HFFc6 (cell line): ENCODE measurements at places on chromosomes 12 and 14. TPM values are rescaled to one million over a fixed set of nuclear protein-coding genes. Genes with fewer than 3 reads are reported as not detected.

DNA sequence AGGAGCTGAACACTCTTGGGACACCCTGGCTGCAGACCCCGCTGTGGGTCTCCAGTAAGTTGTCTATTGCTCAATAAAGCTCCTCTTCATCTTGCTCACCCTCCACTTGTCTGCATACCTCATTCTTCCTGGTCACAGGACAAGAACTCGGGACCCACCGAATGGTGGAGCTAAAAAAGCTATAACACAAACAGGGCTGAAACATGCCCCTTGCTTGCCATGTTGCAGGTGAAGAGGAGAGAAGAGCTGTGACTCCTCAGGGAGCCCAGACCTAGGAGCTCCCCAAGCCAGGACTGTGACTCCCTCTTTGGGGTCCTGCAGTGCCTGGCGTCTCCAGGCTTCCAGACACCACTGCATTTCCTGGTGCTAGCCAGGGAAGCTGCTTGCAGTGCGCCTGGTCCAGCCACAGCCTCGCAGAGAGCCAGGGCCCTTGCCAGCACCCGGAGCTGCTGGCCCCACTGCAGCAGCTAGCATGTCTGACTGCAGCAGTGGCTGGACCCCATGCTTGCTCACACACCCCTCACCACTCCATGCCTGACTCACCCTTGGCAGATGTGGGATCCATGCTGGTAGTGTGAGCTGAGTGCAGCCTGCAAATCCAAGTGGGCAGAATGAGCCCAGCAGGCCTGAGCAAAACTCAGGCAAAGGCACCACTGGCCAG, 37.1 kb upstream of the OR5AU1 start:
- no peak for DNase-seq

GRCh38 chr14:29102266-29102665, 335.7 kb downstream of the FOXG1 start:
- no peak for DNase-seq

- DNase-seq = no peak
Observed at GRCh38 chr14:59262717-59263454, 74.4 kb downstream of the DAAM1 start.

GRCh38 chr14:58216544-58216943, 16.6 kb downstream of the ACTR10 start:
- no peak for DNase-seq

Gene CIROP
- not detected in 3 replicates for total RNA-seq
